ENCODE measurements at places on chromosomes 5 and 9. TPM values are rescaled to one million over a fixed set of nuclear protein-coding genes. Genes with fewer than 3 reads are reported as not detected.

Gene ADRA1B
- not detected for total RNA-seq

Gene ANGPTL2
- not detected for total RNA-seq

Gene TIGD6
- 2.0 TPM for total RNA-seq

Gene SELENOP
- total RNA-seq: 0.13 TPM

Gene PCDHB10
- total RNA-seq: not detected

Gene OR1Q1
- total RNA-seq: not detected

Gene HSPB3
- not detected for total RNA-seq

Gene PCDHA9
- not detected for total RNA-seq

Gene MEIKIN
- 2.2 TPM for total RNA-seq

DNA sequence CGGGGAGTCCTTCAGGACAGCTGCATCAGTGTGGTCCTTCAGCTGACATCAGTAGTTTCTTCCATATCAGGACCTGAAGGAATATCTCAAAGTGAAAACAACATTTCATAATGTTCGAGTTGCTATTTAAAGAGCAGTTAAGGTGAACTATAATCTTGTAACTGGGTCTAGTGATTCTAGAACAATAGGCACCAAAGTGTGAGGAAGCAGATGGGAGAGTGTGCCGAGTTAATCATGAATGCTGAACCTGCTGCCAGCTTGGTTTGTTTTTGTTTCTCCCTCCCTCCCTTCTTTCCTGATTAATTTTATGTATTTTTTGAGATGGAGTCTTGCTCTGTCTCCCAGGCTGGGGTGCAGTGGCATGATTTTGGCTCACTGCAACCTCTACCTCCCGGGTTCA lies 3.6 kb upstream of the PTGR1 start:
- no peak overlapping the region for H3K4me3 ChIP-seq
- H3K27me3 ChIP-seq: peaks cover 33% of the 10 kb centered on the region
- no peak for DNase-seq

- H3K4me1 ChIP-seq: no peaks in the 10 kb centered on the region
- H3K36me3 ChIP-seq: no peaks in the 10 kb centered on the region
- H3K27ac ChIP-seq: no peak overlapping the region
- no peaks in the 10 kb centered on the region for H3K27me3 ChIP-seq
Observed at GRCh38 chr9:81074221-81074620, 615.1 kb downstream of the TLE1 start.

DNA sequence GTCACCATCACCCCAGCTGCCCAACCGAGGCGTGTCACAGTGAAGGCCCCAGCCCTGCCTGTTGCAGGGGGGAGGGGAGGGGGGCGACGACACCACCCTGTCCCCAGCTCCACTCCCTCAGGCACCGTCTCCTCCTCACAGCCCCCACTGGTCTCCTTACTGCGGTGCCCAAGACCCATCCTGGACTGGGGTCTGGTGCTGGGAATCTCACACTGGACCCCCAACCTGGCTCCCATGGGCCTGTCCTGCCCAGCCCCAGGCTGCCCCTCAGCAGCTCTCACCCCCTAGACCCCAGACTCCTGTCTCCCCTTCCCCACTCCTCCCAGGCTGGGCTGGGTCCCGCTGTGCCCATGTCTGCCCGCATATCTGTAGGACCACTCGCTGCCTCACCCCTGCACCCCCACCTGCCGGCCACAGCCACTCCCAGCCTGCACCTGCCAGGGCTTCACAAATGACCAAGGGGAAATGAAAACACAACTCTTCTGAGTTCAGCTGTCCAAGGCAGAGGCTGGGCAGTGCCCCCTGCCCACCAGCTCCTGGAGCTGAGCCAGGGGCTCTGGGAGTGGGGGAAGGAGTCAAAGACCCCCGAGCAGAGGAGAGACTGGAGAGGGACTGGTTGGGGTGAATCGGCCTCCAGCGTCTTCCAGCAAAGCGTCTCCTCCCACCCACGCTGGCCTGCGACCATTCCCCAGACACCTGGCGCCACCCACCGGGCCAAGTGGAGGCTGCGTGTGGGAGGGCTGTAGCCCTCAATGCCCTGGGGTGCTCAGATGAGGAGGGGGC lies 32.6 kb upstream of the EGFL7 start:
- peaks cover 5% of the 10 kb centered on the region for H3K27me3 ChIP-seq
- peak; percentile 65 for DNase-seq
- no peaks in the 10 kb centered on the region for H3K4me1 ChIP-seq
- no peak overlapping the region for H3K27ac ChIP-seq
- H3K4me3 ChIP-seq: no peak overlapping the region
- no peaks in the 10 kb centered on the region for H3K36me3 ChIP-seq

GRCh38 chr5:103428411-103428871 lies 134.1 kb downstream of the NUDT12 start:
- no peak overlapping the region for H3K27ac ChIP-seq
- no peaks in the 10 kb centered on the region for H3K36me3 ChIP-seq
- no peaks in the 10 kb centered on the region for H3K4me1 ChIP-seq
- no peak for DNase-seq

- no peak within 1 kb of the TSS for H3K4me3 ChIP-seq
- no peaks in the 10 kb centered on the region for H3K4me1 ChIP-seq
- no peaks in the 10 kb centered on the region for H3K36me3 ChIP-seq
- DNase-seq: no peak
- no peak within 1 kb of the TSS for H3K27ac ChIP-seq
- H3K27me3 ChIP-seq: peaks cover 2% of the 10 kb centered on the region
Observed at GRCh38 chr5:1201327-1202025, at the start of gene SLC6A19. Gene SLC6A19 (plus strand): TSS chr5:1201595. CDS start chr5:1201651, 56 bp downstream.

DNA sequence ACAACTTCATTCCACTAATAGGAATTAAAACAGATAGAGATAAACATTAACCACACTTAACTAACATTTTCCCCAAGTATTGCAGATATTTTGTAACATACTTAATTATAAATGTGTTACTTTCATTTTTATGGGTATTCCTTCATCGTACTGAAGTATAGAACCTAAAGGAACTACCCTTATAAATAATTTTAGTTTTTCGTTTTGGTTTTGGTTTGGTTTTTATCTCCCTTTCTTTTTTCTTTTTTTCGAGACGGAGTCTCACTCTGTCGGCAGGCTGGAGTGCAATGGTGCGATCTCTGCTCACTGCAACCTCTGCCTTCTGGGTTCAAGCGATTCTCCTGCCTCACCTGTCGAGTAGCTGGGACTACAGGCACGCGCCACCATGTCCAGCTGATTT lies 60.1 kb upstream of the LMNB1 start:
- no peaks in the 10 kb centered on the region for H3K36me3 ChIP-seq
- peak overlapping the region; percentile 40 for H3K4me3 ChIP-seq
- H3K27ac ChIP-seq: no peak overlapping the region
- no peak for DNase-seq
- peaks cover 8% of the 10 kb centered on the region for H3K4me1 ChIP-seq

GRCh38 chr5:94263068-94263467 lies 355.3 kb downstream of the KIAA0825 start:
- no peaks in the 10 kb centered on the region for H3K36me3 ChIP-seq
- H3K4me3 ChIP-seq: no peak overlapping the region
- H3K4me1 ChIP-seq: peaks cover 6% of the 10 kb centered on the region
- no peak for DNase-seq

DNA sequence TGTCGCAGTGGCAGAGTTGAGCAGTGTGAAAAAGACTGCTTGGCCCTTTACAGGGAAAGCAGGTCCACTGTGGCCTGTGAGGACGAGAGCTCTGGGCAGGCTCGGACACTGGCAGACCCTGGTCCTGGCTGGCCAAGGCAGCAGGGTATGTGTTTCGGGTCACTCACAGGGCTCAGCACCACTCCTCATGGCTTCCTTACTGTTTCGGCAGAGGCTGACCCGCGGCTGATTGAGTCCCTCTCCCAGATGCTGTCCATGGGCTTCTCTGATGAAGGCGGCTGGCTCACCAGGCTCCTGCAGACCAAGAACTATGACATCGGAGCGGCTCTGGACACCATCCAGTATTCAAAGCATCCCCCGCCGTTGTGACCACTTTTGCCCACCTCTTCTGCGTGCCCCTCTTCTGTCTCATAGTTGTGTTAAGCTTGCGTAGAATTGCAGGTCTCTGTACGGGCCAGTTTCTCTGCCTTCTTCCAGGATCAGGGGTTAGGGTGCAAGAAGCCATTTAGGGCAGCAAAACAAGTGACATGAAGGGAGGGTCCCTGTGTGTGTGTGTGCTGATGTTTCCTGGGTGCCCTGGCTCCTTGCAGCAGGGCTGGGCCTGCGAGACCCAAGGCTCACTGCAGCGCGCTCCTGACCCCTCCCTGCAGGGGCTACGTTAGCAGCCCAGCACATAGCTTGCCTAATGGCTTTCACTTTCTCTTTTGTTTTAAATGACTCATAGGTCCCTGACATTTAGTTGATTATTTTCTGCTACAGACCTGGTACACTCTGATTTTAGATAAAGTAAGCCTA lies 15.7 kb downstream of the SQSTM1 start:
- H3K27ac ChIP-seq: peak overlapping the region; percentile 85
- peaks cover 26% of the 10 kb centered on the region for H3K4me1 ChIP-seq
- H3K36me3 ChIP-seq: peaks cover 55% of the 10 kb centered on the region
- no peaks in the 10 kb centered on the region for H3K27me3 ChIP-seq
- H3K4me3 ChIP-seq: peak overlapping the region; percentile 26

DNA sequence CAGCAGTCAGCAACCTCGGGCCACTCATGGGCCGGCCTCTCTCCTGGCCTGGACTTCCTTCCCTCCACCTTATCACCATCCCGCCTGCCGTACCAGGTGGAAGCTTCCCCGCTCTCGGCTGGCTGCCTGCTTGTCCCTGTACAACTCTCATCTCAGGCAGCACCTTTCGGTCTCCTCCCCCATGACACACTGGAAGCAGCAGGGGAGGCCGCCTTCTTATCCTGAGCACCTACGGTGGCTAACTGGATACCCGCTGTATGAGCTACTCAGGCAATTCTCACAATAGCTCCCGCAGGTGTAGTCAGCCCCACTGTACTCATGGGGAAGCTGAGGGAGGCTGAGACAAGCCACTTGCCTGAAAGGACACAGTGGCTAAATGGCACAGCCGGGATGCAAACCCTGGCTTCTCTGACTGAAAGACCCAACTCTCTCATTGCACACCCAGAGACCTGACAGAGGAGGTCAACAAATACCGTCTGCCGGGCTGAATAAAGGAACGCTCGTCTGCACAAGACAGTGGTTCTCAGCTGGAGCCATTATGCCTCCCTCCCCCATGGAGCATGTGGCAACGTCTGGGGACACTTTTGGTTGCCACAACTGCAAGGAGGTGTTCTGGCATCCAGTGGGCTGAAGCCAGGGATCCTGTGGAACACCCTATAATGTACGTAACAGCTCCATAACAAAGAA lies 9.6 kb downstream of the STK10 start:
- peaks cover 96% of the 10 kb centered on the region for H3K4me1 ChIP-seq
- DNase-seq: peak; percentile 51
- H3K36me3 ChIP-seq: peaks cover 85% of the 10 kb centered on the region
- peak overlapping the region; percentile 70 for H3K4me3 ChIP-seq
- H3K27me3 ChIP-seq: no peaks in the 10 kb centered on the region

GRCh38 chr5:173328844-173329490 lies 753 bp upstream of the STC2 start:
- H3K27me3 ChIP-seq: peaks cover 40% of the 10 kb centered on the region
- H3K27ac ChIP-seq: peak overlapping the region; percentile 83
- peaks cover 57% of the 10 kb centered on the region for H3K4me1 ChIP-seq
- DNase-seq: peak; percentile 37
- H3K36me3 ChIP-seq: peaks cover 37% of the 10 kb centered on the region

GRCh38 chr9:135523521-135524129 lies 2.4 kb downstream of the LCN1 start:
- H3K27me3 ChIP-seq: peaks cover 14% of the 10 kb centered on the region
- no peak overlapping the region for H3K27ac ChIP-seq
- H3K4me1 ChIP-seq: peaks cover 2% of the 10 kb centered on the region
- no peak for DNase-seq

- no peak overlapping the region for H3K4me3 ChIP-seq
- no peaks in the 10 kb centered on the region for H3K27me3 ChIP-seq
- no peaks in the 10 kb centered on the region for H3K4me1 ChIP-seq
Observed at GRCh38 chr9:130598188-130598587, 18.8 kb downstream of the FUBP3 start.

- no peak overlapping the region for H3K4me3 ChIP-seq
- no peak overlapping the region for H3K27ac ChIP-seq
- no peak for DNase-seq
- no peaks in the 10 kb centered on the region for H3K4me1 ChIP-seq
- H3K36me3 ChIP-seq: no peaks in the 10 kb centered on the region
Observed at GRCh38 chr5:6520201-6520600, 71.5 kb downstream of the UBE2QL1 start.

Measured in activated CD4-positive, alpha-beta memory T cell treated with anti-CD3 and anti-CD28 coated beads, Interleukin-2, amount 10 ng/mL, durations not matched to agents 7 days and 5 days (primary cell).